Ascending aorta (tissue), 2 donors: ENCODE measurements at places on chromosomes 5 and 9.

GRCh38 chr5:36389245-36389644 lies 87.5 kb upstream of the RANBP3L start:
- H3K4me3 ChIP-seq = no peak overlapping the region
- peaks cover 12% of the 10 kb centered on the region for H3K4me1 ChIP-seq
- H3K27ac ChIP-seq = no peak overlapping the region
- H3K27me3 ChIP-seq = no peaks in the 10 kb centered on the region
- no peaks in the 10 kb centered on the region for H3K36me3 ChIP-seq

- peaks cover 6% of the 10 kb centered on the region for H3K4me1 ChIP-seq
- H3K36me3 ChIP-seq = peaks cover 7% of the 10 kb centered on the region
- H3K27me3 ChIP-seq = no peaks in the 10 kb centered on the region
- H3K4me3 ChIP-seq = no peak overlapping the region
- peak overlapping the region; percentile 64 for H3K27ac ChIP-seq
Observed at GRCh38 chr9:120440791-120441190, 139.2 kb downstream of the CDK5RAP2 start.

- DNase-seq = no peak
- H3K27ac ChIP-seq = no peak overlapping the region
- H3K27me3 ChIP-seq = no peaks in the 10 kb centered on the region
- H3K4me3 ChIP-seq = no peak overlapping the region
Observed at GRCh38 chr5:54870271-54870670, 115.1 kb downstream of the ESM1 start.

DNA sequence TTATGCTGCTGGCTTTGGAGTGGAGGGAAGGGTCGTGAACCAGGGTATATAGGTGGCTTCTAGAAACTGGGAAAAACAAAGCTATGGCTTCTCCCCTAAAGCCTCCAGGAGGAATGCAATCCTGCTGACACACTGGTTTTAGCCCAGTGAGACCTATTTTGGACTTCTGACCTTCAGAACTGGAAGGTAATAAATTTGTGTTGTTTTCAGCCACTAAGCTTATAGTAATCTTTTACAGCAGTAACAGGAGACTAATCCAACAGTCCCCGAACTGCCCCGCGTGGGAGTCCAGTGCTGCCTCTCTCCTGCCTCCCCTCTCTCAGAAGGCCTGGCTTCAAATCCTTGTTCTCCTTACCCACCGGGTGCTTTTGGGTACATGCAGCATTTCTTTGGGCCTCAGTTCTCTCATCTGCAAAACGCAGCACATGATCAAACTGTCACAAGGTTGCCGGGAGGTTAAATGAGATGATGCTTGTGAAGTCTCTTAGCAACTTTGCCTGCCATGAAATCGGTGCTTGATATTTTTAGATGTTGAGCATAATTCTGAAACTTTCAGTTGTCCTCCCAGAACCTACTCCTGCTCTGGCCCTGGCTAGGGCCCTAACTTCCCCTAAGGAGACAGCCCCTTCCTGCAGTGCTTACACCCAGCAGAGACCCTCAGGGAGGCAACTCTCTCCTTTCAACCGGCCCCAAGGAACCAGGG lies 127.3 kb upstream of the BOD1 start:
- H3K27ac ChIP-seq = no peak overlapping the region
- no peaks in the 10 kb centered on the region for H3K4me1 ChIP-seq
- H3K27me3 ChIP-seq = no peaks in the 10 kb centered on the region

DNA sequence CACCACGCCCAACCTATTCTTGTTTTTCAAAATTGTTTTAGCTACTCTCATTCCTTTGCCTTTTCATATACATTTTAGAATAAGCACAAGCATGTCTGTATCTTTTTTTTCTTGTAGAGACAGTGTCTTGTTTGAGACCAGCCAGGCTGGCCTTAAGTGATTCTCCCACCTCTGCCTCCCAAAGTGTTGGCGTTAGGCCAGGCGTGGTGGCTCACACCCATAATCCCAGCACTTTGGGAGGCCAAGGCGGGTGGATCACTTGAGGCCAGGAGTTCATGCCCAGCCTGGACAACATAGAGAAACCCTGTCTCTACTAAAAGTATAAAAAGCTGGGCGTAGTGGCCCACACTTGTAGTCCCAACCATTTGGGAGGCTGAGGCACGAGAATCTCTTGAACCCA lies 13.1 kb downstream of the RNF44 start:
- H3K4me3 ChIP-seq = no peak overlapping the region
- no peaks in the 10 kb centered on the region for H3K27me3 ChIP-seq
- H3K36me3 ChIP-seq = peaks cover 14% of the 10 kb centered on the region
- H3K4me1 ChIP-seq = no peaks in the 10 kb centered on the region

DNA sequence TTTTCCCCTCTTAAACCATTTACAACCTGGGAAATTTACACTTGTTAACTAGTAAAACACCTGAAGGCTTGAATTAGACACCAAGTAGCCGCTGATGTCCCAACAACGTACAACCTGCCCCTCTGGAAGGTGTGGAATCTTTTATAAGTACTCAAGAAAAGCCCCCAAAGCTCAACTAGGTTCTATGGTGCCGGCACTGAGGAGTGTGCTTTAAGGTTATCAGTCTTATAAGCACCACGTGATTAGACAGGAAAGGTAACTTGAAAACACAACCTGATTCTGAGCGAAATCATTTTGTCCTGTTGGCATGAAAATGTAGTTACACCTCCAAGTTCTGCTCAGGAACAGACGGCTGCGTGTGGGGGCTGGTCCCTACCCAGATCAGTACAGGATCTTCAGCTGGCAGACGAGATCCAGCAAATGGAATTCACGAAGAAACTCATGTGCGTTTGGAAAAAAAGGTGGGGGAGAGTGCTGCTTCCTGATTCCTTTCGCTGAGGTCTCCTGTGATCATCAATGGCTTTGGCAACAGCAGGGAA lies 195.5 kb downstream of the MEF2C start:
- no peak overlapping the region for H3K4me3 ChIP-seq
- peaks cover 57% of the 10 kb centered on the region for H3K27me3 ChIP-seq
- no peaks in the 10 kb centered on the region for H3K36me3 ChIP-seq
- no peak for DNase-seq
- no peak overlapping the region for H3K27ac ChIP-seq

- H3K27me3 ChIP-seq = no peaks in the 10 kb centered on the region
- H3K4me1 ChIP-seq = no peaks in the 10 kb centered on the region
- H3K4me3 ChIP-seq = no peak overlapping the region
- H3K27ac ChIP-seq = no peak overlapping the region
Observed at GRCh38 chr5:69238760-69239251, 4.1 kb downstream of the CDK7 start.

DNA sequence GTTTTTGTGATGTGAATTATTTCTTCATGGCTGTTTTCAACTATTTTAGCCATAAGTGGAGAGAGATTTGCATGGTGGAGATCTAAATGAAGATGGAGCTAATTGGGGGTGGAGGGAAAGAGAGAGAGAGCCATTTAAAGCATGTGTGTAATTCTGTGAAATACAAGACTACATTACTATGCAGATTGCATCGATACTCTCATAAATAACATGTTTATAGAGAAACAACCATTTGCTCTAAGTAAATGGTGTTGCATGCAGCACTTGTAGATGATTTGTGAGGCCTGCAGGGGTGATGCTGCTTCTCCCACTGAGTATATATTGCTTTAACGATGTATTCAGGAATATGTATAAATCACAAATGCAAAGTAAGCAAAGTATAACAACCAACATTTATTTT lies 270.2 kb upstream of the RIOK2 start:
- no peaks in the 10 kb centered on the region for H3K4me1 ChIP-seq
- H3K27ac ChIP-seq = no peak overlapping the region
- no peak overlapping the region for H3K4me3 ChIP-seq
- no peaks in the 10 kb centered on the region for H3K36me3 ChIP-seq

GRCh38 chr9:104586496-104587180 lies 12.6 kb downstream of the OR13C5 start:
- no peak for DNase-seq
- no peaks in the 10 kb centered on the region for H3K4me1 ChIP-seq
- no peaks in the 10 kb centered on the region for H3K36me3 ChIP-seq
- H3K27ac ChIP-seq = no peak overlapping the region

GRCh38 chr5:96335873-96336272 lies 97.2 kb downstream of the PCSK1 start:
- H3K36me3 ChIP-seq = no peaks in the 10 kb centered on the region
- H3K4me1 ChIP-seq = peaks cover 11% of the 10 kb centered on the region
- DNase-seq = no peak
- H3K27me3 ChIP-seq = no peaks in the 10 kb centered on the region

GRCh38 chr5:116681334-116682013 lies 106.9 kb upstream of the SEMA6A start:
- no peak overlapping the region for H3K4me3 ChIP-seq
- H3K27ac ChIP-seq = no peak overlapping the region
- H3K4me1 ChIP-seq = no peaks in the 10 kb centered on the region
- H3K27me3 ChIP-seq = no peaks in the 10 kb centered on the region
- H3K36me3 ChIP-seq = no peaks in the 10 kb centered on the region

- no peak overlapping the region for H3K4me3 ChIP-seq
- no peaks in the 10 kb centered on the region for H3K27me3 ChIP-seq
- no peak for DNase-seq
- H3K27ac ChIP-seq = no peak overlapping the region
- H3K36me3 ChIP-seq = no peaks in the 10 kb centered on the region
- H3K4me1 ChIP-seq = no peaks in the 10 kb centered on the region
Observed at GRCh38 chr5:135135530-135136226, 101.7 kb upstream of the PITX1 start.

DNA sequence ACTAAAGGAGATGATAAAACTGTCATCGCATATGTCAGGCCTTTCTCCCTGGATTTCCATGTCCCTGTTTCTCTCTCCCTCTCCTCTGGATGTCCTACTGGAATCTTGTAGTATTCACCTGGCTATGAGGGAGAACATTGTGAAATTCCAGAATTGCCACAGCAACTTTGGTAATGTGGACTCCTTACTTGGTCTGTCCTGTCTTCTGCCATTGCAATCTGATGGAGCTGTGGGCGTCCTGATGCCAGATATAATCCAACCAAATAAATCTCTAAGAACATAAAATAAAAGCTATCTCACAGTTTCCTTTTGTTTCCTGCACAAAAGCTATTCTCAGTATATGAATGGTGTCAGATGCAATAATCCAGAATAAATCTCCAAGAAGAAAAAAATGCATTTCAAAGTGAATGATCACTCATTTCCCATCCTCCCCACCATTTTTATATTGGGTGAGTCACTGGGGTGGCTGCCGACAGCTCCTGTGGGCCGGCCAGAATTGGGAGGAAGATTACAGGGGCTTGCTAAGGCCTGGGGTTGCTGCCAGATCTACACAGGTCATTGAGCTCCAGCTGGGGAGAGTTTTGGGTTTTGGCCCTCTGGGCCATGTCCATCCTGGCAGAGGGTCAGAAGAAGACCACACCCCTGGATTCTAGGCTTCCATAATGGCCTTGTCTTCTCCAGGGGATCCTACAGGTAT lies 160.7 kb upstream of the PITX1 start:
- DNase-seq = no peak
- H3K4me1 ChIP-seq = peaks cover 3% of the 10 kb centered on the region
- peak overlapping the region; percentile 14 for H3K27ac ChIP-seq

DNA sequence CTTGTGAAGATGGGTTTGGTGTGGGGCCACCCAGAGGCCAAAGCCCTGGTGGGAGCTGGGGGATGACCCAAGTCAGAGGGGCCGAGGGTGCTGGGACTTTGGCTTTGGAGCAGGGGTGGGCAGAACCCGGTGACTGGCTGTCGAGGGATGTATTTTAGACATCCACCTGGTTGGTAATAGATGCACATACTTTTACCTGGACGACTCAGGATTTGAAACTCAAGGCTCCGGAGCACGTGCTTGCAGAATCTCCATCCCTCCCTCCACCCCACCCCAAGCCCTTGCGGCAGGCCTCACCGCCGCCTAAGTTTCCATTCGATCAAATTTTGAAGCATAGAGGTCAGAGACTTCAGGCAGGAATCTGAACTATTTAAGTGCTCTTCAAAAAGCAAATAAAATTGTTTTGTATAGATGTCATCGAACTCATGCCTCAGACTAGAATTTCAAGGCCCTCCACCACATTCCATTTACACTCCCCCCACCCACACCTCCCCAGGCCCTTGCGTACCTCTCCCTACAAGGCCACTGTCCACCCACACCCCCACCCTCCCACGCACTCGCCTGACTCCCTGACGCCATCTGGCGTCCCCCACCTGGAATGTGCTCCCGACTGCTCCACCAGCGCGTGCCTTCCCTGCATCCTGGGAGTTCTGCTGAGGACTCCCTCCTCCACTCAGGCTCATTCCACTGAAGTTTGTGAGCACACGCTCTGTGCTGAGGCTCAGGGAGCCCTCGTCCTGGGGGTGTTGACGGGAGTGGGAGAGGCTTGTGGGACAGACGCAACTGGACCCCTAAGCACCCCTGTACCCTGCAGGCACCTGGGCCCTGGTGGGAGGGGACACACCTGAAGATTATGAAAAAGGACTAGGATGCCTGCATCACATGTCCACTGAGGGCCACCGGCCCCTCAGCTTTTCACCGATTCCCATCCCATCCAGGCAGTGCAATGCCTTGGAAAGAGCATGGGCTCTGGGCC lies 56.4 kb upstream of the RPL26L1 start:
- H3K27me3 ChIP-seq = no peaks in the 10 kb centered on the region
- peak; percentile 95 for DNase-seq
- H3K27ac ChIP-seq = peak overlapping the region; percentile 97
- H3K4me3 ChIP-seq = peak overlapping the region; percentile 5
- H3K36me3 ChIP-seq = peaks cover 3% of the 10 kb centered on the region

DNA sequence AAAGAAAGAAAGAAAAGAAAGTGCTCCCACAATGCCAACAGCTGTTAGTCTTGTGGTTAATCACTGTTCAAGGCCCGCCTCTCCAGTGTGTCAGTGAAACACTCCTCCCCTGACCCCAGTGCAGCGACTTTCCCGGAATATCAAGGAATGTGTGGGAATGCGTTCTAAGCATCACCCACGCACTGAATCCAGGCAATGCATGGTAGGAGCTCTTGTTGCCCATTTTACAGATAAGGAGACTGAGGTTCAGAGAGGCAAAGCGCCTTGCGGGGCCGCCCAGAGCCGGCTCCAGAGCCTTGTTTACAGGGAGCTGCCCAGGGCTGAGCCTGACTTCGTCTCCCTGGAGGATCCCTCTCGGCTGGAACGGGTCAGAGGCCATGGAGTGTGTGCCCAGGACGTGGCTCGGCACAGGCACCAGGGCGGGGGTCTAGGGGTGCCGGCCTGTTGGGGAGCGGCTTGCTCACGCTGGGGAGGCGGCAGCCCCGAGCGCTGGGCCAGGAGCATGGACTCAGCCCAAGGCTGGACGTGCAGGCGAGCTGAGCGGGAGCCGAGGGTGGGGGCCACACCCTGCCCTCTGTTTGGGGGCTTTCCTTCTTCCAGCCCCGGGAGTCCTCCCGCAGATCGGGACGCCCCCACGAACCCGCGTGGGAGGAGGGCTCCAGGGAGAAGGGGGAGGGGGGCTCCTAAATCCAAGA lies 823 bp downstream of the ST6GALNAC6 start:
- no peaks in the 10 kb centered on the region for H3K27me3 ChIP-seq
- H3K36me3 ChIP-seq = peaks cover 33% of the 10 kb centered on the region

- no peaks in the 10 kb centered on the region for H3K36me3 ChIP-seq
- H3K27ac ChIP-seq = no peak overlapping the region
- H3K27me3 ChIP-seq = no peaks in the 10 kb centered on the region
- H3K4me1 ChIP-seq = no peaks in the 10 kb centered on the region
- DNase-seq = no peak
Observed at GRCh38 chr5:125836256-125836655, 587.0 kb upstream of the GRAMD2B start.
